ENCODE measurements at places on chromosomes 11 and 22.

DNA sequence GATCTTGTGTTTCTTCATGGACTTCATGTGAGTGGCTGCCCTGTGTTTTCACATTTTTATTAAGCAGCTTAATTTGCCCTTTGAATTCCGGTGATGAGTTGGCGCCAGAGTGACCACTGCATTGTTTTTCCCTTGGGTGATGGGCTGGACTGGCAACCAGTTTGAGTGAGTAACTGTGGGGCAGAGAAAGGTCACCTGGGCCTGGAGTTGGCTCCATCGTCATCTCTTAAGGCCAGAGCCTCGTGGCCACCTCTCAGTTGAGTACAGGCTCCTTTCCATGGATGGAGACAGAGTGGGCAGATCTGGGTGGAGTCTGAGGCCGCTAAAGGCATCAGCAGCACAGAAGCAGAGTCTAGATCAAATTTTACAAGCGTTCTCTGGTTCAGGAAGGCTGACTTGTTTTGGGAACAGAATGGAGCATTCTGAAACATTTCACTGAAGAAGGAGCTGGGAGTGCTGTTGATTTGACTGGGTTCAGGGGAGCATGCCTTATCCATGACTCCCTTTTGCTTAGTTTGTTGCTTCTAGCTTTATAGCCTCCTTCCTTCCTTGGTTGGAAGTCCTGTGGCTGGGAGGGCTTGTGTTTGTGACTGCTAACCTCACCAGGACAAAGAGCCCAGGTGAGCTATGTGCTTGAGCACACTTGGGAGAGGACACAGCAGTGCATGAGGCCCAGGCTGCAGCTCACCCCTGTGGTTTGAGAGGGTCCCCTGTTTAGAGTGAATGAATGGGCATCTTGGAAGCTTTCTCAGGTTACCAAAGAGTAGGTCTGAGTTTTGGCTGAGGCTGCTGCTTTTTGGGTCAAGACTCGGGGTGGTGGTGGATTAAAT is 7.8 kb downstream of the BCR start:
- DNase-seq: no peak

DNA sequence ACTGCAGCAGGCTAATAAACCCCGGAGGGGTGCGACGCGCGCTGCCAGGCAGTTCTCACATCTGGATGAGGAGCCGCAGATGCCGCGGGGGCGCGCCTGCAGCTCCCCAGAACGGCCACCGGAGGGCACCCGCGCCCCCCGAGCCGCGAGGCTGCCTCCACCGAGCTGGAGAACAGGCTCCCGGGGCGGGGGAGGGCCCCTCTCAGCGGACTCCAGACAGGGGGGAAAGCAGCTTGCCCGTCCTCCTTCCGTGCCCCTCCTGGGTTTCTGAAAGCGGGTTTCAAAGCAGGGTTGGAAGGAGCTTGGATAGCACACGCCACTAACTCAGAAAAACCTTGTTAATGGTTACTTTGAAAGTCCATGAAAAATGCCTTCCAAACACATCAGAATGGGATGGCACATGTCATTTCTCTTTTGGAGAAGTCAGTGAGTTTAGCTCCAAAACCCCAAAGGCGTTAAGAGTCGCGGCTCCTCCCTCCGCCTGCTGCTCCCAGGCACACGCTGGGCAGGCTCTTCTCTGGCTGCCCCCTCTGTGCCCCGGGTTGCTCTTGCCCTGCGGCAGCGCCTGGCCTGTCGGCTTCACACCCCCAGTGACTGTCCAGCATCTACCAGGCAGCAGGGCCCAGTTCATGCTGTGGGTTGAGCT is 317.8 kb downstream of the NTM start:
- peak; percentile 81 for DNase-seq

- no peak for DNase-seq
Measured at GRCh38 chr11:123183391-123184099, 11.5 kb downstream of the CLMP start.

GRCh38 chr11:69121021-69121420 is 34.7 kb upstream of the SMIM38 start:
- no peak for DNase-seq

DNA sequence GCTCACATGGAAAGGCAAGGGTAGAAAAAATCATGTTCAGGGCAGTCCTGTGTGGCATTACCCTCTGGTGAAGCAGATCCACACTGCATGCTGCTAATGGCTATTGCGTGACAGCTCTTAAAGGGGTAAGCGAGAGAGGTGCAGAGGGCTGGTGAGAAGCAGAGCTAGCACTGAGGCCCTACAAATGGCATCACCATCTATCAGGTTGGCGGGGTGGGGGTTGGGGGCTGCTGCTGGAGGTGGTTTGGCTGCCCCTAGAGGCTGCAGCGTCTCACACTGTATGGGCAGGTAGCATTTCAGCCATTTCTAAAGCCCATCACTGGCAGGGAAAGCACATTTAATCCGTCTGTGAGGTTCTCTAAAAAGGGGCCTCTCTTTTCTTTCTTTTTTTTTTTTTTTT is 16.9 kb upstream of the TMA7B start:
- DNase-seq: peak; percentile 83

DNA sequence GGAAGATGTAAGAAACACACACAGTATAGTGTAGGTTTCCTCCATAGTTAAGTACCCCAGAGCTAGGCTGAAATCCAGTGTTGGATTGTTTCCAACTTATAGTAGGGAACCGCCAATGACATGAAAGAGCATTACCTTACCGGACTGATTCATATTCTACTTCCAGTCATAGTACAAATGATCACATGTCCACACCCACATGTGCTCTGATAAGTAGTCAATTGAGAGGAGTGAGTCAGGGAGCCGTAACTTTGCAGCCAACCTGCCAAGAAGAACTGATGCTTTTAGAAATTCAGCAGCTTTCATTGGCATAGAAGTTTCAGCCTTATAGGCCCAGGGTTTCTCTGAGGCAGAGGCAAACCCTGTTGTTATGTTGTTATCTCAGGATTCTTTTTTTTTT is 240.6 kb downstream of the ETS1 start:
- DNase-seq: no peak

DNA sequence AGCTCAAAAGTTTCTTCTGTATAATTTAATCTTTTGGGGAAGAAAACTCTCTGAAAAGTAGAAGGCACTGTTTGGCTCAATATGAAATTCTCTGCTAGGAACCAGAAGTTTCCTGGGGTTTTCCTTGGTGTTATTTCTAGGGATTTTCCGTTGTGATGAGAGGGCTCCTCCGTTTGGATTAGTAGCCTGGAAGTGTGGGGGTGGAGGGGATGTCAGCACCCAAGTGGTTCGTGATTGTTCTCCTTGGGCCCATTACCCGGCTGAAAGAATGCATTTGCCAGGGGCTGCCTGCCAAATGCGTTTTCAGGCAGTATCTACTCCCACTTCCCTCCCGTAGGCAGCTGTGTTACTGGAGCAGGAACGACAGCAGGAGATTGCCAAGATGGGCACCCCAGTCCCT is 4.3 kb downstream of the SF3B2 start:
- DNase-seq: no peak

- no peak for DNase-seq
Measured at GRCh38 chr11:43984519-43985385, 42.3 kb downstream of the C11orf96 start.

- peak; percentile 71 for DNase-seq
Measured at GRCh38 chr11:8006349-8006977, 19.3 kb downstream of the EIF3F start.

DNA sequence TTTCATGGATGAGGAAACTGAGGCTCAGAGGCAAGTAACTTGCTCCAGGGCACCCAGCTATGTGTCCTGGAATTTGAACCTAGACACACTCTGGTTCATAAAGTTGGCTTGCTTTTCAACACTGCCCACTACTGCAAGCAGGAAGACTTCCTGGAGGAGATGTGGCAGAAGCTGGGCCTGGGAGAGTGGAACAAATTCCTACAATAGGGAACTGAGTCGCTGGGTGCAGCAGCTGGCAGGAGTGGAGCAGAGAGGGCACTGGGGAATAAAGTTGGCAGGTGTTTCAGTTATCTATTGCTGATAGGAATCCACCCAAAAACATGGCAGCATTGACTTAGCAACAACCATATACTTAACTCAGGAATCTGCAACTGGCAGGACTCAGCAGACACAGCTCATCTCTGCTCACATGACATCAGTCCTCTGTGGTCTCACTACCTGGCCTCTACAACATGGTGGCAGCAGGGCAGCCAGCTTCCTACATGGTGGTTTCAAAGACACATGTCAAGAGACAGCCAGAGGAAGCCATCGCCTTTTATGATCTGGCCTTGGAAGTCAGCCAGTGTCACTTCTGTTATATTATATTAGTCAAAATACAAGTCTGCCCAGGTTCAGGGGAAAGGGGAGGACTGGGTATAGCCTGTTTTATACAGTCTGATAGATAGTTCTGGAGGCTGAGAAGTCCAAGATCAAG is 10.6 kb upstream of the CARD10 start:
- no peak for DNase-seq

GRCh38 chr11:93857413-93858120 is 7.1 kb upstream of the VSTM5 start:
- no peak for DNase-seq

GRCh38 chr11:72257570-72257969 is 13.6 kb upstream of the PHOX2A start:
- no peak for DNase-seq

- no peak for DNase-seq
Measured at GRCh38 chr11:132770829-132771530, 761.3 kb downstream of the OPCML start.

DNA sequence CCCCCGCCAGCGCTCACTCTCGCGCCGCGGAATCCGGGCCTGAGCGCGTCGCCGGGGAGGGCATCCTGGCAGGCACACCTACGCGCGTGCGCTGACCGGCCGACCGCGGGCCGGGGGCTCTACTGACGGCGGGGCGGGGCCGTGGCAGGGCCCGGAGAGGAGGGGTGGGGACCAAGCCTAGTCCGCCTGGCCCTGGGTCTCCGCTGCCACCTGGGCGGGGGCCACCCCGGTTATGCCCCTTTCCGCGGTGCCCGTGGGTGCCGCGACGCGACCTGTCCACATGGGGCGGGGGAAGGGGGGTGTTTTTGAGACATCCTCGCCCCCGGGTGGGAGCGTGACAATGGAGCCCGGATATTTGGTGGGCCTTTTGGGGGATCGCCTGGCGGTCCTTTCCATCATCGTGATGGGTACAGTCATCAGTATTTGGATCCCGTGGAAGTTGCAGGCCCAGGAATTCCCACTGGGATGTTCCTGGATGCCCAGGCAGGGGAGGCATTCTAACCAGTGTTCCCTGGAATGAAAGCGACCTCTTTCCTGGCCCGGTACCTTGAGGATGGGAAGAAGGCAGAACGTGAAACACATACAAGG is 2.2 kb downstream of the NCAM1 start:
- no peak for DNase-seq

- peak; percentile 72 for DNase-seq
Measured at GRCh38 chr11:123298488-123299447, 103.7 kb upstream of the CLMP start.

DNA sequence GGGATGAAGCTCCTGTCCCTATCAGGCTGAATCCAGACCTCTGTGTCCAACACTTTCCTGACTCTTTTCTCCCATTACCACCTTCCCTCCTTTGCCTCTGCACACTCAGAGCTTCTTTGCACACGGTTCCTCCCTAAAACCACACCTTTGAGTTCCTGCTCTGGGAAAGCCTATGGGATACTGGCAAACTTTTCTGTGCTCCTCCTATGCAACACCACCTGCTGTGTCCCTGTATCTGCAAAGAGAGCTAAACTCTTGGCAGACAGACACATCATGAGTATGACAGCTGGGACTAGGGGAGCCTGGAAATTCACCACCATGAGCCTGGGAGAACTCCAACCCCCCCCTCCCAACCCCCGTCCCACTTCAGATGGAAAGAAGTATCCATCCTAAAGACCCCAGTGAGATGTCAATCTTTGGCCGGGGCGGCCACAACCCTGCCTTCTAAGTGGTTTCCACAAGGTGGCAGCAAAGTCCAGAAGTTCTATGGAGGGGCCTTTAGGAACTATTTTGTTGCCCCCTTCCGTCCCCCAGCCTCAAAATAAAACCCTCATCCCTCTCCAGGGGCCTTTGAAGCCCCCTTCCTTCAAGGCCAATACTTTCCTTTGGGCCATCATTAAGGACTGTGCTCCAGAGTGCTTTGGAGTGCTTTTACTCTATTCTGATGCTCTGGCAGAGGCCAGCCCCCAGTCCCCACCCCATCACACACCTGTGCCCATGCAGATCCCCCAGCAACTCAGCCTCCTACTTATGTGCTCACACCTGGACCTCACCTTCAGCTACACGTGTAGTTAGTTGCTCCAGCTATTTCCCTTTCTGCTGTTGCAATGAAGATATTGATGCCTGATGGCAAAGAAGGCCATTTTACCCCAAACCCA is 19.4 kb downstream of the HTR3A start:
- peak; percentile 50 for DNase-seq

- DNase-seq: no peak
Measured at GRCh38 chr22:49064836-49065235, 762.8 kb downstream of the BRD1 start.

DNA sequence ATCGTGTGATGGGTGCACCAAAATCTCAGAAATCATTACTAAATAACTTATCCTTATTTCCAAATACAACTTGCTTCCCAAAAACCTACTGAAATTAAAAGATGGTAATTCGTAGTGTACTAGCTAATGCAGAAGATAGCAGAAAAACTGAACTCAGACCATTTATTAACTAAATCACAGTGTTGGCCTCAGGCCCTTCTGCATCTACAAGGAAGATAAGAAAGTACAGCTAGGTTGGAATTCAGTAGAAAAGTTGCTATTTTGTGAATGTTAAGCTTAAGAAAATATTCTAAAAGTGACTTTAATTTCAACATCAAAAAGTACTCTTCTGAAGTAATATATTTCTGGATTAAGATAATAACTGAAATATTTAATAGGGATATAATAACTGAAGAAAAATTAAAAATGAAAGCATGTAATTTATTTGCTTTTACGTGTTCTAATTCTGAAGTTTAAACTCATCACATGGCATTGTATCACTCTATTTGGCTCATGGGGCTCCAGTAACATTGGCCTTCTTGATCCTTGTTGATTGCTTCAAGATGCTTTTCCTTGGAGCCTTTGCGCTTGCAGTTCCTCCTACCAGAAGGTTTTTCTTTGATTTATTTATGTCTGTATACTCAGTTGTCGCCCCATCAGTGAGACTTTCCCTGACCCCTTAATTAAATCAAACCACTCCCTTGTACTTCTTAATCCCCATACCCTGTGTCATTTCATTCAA is 847.9 kb upstream of the ANO3 start:
- DNase-seq: no peak
